ENCODE measurements at places on chromosomes 1 and 21.

DNA sequence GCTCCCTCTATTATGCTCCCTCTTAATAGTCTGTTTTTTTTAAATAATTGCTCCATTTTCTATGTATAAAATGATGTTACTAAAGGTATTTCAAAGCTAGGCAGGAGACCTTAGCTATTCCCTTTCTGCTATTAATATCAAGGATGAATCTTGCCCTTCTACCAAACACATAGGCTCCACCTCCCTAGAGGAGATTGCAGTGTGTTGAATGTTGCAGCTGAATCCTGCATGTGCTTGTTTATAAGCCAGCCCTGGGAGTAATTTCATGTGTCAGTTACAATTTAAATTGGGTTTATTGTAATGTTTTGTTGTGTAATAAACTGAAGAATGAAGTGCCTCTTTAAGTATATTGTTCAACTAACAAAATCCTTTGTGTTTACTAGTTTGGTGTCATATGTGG, 66.0 kb downstream of the TMEM200B start:
- no peak for DNase-seq

DNA sequence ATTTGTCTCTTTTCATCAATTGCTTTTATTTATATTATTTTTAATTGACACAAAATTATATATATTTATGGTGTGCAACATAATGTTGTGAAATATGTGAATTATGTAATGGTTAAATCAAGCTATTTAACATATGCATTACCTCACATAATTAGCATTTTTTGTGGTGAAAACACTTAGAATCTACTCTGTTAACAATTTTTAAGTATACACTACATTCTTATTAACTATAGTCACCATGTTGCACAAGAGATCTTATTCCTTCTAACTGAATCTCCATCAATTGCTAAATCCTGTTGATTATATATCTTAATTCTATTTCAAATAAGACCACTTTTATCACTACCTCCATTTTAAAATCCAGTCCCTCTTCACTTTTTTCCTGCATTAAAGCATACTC, 42.5 kb downstream of the PLPPR5 start:
- no peak for DNase-seq

GRCh38 chr1:53513846-53514245, 54.6 kb downstream of the DMRTB1 start:
- no peak for DNase-seq

- DNase-seq = no peak
Measured at GRCh38 chr1:174700775-174701174, 253.0 kb downstream of the GPR52 start.

DNA sequence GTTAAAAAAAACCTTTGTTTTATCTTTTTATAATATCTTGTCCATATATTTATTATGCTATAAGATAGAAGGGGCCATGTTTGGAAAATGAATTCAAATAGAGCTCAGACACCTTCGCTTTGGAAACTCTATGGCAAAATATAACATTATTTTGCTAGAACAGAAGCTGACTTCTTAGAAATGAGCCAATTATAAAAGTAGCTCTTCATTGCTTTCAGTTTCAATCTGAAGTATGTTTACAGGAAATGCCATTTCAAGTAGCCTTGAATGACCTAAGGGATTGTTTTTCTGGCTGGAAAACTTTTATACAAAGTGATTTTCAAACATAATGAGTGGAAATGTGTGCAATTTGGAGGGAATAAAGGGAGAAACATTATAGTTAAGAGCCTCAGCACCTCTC, 37.8 kb upstream of the GBP5 start:
- no peak for DNase-seq

- DNase-seq = no peak
Measured at GRCh38 chr21:39696196-39696595, 48.8 kb upstream of the IGSF5 start.

DNA sequence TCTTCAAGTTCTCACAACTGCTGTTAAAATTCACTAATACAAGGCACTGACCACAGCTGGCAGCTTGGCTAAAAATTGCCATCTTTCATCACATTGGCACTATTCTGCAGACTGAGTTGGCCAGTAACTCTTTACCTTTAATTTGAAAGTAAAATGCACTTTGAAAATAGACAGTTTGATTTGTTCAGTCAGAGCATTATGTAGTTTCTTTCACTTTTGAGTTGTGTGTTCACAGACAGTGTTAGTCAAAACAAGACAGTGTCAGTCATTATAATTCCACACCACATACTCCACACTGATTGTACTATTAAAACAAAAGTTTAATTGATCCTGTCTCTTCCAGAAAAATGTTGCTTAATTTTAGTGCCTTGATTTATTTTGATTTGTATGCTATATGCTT, 160.7 kb downstream of the SDCCAG8 start:
- DNase-seq = no peak
